Cerebellar nuclear complex (tissue), 1 donor: ENCODE measurements at places on chromosomes 4 and X.

GRCh38 chr4:174554231-174554728 is 32.0 kb upstream of the HPGD start:
- DNase-seq, result no peak

GRCh38 chrX:110437686-110438085 is 79.0 kb downstream of the RTL9 start:
- DNase-seq, result no peak

- DNase-seq, result no peak
Observed at GRCh38 chr4:7248857-7249256, 56.5 kb downstream of the SORCS2 start.

DNA sequence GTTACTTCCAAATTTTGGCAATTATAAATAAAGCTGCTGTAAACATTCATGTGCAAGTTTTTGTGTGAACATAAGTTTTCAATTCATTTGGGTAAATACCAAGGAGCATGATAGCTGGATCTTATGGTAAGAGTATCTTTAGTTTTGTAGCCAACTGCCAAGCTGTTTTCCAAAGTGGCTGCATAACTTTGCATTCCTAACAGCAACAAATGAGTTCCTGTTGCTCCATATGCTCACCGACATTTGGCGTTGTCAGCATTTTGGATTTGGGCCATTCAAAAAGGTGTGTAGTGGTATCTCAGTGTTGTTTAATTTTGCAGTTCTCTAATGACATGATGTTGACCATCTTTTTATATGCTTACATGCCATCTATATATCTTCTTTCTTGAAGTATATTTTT is 208.5 kb downstream of the INPP4B start:
- DNase-seq, result no peak

DNA sequence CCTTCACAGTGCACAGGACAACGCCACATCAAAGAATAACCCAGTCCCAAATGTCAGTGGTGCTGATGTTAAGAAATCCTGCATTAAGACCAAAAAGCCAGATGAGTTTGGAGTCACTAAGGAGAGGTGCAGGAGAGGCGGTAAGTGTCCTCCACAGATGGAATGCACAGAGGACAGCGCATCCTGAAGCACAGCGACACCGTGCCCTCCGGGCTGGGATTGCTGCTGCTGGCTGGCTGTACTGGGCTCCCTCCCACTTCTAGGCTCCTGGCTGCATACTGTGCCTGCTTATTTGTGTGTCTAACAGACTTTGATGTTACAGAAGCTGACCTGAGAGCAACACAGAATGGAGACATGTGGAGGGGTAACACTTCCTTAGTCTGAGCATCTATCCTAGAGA is 325.6 kb upstream of the BOD1L1 start:
- DNase-seq, result no peak

DNA sequence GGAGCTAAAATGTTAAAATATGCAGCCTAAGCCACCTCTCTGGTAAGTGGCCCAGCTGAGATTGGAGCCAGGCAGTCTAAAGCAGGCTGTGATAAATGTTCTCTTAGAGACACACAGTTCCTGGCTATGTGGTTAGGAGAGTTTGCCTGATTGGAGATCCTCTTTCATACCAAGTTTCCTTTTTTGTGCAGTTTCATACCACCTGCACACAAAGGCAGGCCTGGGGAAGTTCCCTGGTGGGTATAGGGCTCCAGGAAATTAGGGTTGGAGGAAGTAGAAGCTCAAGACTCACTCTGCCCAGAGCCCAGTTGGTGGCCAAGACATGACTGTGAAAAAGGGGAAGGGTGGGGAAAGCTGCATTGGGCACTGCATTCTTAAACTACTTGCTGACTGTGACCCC is 16.9 kb downstream of the CYBB start:
- DNase-seq, result no peak

- no peak for DNase-seq
Observed at GRCh38 chrX:45840411-45840950, 639.8 kb upstream of the DIPK2B start.

- no peak for DNase-seq
Observed at GRCh38 chr4:13821522-13821921, 194.0 kb upstream of the BOD1L1 start.

GRCh38 chr4:17447675-17448298 is 64.1 kb downstream of the QDPR start:
- no peak for DNase-seq

DNA sequence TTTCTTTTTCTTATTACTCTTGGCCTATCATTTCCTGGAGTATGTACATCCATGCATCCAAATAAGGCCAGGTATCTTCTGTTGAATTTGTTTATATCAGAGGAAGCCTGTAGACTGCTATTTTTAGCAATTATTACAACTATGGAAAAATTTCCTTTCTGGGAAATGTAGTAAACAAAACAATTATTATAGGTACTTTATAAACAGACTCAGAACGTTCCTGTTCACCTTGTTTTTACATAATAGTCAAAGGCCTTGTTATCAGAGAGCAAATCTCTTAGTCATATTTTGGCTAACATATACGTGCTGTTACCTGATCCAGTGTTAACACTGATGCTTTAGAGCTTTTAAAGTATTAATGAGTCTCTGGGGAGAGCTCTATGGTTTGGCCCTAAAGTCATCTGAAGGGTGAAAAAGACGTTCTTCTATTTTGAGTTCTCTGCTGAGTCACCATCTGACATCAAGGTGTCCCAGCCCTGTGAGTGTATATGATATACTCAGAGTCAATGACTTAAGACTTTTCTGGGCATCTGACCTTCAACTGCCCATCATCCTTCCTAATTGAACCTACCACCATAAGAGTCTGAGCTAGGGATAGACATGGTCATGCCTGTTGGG is 7.3 kb downstream of the SPARCL1 start:
- no peak for DNase-seq

GRCh38 chr4:43782391-43782790 is 666.2 kb downstream of the KCTD8 start:
- no peak for DNase-seq

DNA sequence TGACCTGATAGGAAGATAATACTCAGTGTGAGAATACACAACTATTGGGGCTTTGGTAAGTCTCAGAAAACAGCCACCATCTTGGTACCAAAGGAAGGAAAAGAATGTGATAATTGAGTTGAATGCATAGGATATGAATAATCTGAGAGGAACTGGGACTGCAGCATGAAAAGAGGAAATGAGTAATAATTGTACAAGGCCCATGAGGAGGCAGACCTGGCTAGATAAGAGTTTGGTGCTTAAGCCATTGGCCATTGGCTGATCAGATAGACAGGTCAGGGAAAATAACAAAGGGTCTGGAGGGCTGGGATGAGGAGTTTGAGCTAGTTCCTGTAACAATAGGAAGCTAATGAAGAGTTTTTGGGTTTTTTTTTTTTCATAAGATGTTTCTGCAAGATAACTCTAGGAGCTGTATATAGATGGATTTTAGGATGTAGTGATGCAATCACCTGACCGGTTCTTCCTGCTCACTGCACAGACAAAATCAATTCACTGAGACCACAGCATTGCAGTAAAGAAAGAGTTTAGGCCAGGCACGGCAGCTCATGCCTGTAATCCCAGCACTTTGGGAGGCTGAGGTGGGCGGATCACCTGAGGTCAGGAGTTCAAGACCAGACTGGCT is 5.3 kb upstream of the TRMT2B start:
- no peak for DNase-seq
